NCI-H345 (cell line): ENCODE measurements at places on chromosomes 11 and 22.

- peak; percentile 11 for DNase-seq
These were observed 503.2 kb upstream of the B3GAT1 start for GRCh38 chr11:134915212-134915611.

- no peak for DNase-seq
These were observed 2.5 kb upstream of the MUC5AC start for GRCh38 chr11:1155274-1155693.

DNA sequence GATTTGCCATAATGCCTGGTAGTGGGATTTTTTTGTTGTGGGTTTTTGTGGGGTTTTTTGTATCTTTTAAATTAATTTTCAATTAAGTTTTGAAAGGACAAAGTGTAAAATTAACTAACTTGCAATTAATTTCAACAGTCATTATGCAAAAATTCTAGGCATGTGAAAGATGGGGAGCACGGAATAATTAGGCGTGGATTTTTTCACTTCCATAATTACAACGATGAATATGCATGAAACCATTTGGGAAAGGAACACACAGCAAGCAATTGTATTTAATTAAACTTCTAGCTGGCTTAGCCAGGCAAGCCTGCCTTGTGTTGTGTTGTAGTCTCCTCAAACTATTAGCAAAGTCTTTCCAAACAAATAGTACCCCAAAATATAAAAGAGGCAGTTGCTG is 87.8 kb downstream of the COMMD9 start:
- DNase-seq = no peak

- DNase-seq = no peak
These were observed 228.9 kb downstream of the CTTN start for GRCh38 chr11:70627219-70627618.

DNA sequence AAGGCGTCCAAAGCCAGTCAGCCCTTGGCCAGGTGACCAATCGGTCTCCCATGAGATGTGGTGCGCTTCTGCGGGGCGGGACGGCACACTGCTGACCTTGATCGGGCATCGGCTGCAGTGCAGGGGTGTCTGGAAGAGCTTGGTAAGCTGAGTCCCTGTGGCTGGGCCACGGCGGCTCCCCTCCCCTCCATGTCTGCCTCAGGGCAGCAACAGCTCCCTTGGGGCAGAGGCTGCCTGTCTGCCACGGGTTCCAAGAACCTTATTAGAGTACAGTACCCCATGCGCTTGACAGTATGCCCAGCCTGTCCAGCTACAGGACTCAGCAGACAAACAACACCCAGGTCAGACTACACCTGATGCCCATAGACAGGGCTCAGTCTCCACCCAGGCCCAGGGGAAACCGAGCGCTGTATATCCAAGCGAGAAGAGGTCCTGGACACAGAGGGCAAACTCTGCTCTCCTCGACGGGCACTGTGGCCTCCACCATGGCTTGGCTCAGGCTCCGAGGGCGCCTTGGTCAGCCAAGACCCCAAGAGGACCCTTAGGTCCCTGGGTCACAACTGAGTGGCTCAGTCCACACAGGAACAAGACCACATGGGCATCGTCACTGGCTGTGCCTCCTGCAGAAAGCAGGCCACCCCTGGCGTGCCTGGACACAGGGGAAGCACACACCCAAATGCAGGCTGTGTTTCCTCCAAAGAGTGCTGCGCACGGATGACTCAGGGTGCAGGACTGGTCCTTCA is 18.9 kb downstream of the TSPAN32 start:
- no peak for DNase-seq

- no peak for DNase-seq
These were observed 131.1 kb downstream of the CRYBB2 start for GRCh38 chr22:25350551-25350971.

GRCh38 chr11:111413849-111414248 is 34.8 kb upstream of the POU2AF1 start:
- DNase-seq = no peak

DNA sequence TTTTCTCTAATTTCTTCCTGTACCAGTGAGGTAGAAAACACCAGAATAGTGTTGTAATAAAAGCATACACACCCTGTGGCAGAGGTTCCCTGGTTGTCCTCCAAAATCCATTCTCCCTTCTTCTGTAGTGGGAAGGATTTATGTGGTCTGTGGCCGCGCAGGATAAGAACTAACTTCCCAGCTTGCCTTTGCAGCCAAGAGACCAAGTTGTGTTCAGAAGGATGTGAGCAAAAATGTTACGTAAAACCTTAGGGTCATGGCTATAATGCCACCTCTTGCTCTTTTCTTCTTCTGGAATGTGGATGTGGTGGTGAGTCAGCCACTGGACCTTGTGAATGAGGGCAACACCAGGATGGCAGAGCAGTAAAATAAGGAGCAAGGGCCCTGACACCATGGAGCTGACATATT is 28.4 kb downstream of the CCDC90B start:
- DNase-seq = no peak

DNA sequence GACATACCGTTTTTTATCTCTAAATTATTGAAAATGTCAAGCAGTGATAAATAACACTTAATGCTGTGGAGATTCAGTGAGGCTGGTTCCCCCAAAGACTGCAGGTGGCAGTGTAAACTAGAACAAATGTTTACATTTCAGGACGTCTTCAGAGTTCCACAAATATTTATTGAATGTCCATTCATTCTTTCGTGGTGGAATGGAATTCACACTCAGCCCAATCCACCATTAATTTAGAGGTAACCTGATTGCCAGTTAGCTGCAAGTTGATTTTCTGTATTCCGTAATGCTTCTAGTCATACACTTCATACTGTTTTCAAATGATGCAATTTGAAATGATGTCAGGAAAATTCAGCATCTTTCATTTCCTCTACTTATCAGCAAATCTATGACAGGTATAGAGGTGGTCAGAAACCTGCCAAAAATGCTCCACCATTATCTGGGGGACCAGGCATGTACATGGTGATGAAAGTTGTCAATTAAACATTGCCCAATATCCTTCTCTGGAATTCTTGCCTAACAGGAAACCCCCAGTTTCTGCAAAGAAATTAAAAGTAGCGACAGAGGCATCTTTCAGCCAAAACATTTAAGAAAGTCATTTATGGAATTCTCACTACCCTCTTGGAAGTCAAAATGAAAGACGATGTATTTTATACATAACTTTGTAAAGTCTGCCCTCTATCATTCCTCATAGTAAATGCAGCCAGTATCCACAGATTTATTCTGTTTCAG is 94.3 kb upstream of the BMAL1 start:
- peak; percentile 31 for DNase-seq

- DNase-seq = peak; percentile 8
These were observed 83.3 kb downstream of the TRMU start for GRCh38 chr22:46418827-46419226.

DNA sequence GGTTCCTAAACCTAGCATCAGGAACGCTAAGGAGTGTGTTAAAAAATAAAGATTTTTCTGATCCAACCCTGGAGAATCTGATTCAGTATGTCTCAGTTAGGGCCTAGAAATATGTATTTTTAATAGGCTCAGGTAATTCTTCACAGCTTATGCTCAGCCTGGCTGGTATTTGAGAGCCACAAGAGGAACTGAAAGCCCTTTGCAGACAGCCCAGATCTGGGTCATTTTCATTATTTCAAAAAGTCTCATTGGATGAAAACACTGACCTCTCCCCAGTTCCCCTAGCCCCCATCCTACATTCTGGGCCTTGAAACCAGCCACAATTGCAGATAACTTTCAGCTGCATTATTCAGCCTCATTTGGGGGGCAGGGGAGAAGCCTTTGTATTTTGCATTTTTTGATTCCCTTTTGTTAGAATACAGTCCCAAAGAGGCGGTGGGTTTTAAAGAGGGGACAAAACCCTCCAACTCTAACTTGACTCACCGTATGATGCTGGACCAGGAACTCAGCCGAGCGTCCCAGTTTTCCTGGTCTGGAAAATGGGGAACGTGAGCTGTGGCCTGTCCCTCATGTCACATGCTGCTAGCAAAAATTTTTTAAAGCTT is 66.0 kb upstream of the LARGE1 start:
- DNase-seq = no peak

- no peak for DNase-seq
These were observed 10.2 kb downstream of the ROBO3 start for GRCh38 chr11:124875401-124875800.

- no peak for DNase-seq
These were observed 18.3 kb upstream of the OR5M8 start for GRCh38 chr11:56509439-56509838.

DNA sequence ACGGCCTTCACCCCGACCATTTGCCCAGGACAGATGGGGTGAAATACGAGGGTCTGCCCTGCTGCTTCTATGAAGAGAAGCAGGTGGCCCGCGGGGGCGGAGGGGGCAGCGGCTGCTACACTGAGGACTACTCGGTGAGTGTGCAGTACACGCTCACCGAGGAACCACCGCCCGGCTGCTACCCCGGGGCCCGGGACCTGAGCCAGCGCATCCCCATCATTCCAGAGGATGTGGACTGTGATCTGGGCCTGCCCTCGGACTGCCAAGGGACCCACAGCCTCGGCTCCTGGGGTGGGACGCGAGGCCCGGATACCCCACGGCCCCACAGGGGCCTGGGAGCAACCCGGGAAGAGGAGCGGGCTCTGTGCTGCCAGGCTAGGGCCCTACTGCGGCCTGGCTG is 11.2 kb downstream of the C22orf31 start:
- no peak for DNase-seq

DNA sequence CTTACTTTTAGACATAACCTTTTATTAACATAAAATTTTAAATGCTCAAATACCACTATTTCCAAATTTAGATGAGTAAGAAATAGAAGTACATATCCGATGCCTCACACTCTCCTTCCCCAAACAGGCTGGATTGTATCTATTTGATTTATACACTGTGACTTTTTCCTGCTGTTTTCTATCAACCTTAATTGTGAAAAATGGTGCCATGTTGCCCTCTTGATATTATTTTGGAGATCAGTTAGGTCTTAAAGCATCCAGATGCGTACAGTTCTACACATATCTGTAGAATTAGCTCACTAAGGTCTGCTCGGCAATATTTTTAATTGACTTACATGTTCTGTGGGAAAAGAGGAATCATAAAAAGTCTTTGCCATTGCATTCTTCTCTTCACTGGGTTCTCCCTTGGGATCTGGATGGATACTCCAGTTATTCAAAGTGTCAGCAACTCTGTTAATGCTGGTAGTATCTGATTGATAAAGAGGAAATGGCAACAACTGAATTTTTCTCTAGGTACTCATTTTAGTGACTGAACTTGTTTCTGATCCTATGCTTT is 27.2 kb downstream of the EIF3M start:
- no peak for DNase-seq

DNA sequence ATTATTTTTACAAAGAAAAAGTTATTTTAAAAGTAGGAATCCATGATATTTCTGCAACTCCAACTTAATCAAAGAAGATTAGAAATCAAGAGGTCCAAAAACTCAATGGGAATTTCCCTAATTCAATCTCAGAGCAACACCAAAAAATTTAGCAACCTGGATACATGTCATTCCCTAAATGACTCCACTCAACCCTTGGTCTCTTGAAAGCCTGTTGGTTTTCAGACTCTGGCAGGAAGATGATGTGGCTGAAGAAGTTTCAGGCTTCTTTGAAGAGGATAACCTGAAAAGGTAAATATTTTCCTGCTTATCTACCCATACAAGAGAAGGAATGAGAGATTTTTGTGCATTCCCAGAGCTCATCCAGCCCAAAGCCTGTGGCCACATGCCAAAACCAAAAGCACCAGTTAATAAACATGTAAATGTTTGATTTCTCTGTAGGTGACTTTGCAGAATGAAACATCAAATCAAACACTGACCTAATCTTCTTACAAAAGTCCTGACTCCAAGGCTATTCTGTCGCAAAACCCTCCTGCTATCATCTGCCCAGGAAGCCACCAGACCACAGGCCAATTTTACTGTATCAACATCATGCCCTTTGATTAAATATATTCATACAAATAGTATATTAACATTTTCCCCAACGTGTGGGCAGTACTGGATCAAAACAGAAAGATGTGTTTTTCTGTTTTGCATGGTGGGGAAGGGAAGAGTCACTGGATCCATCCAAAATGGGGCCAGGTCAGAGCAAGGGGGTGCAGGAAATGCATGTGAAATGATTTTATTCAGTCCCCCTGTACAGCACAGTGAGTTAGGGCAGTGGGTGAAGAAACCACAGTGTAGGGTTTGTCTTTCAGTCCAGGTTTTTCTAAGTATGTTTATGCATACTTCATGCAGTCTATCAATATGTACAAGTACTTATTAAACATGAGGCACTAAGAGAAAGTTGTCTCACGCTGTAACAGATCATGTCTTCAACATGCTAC is 38.8 kb downstream of the SMCO4 start:
- DNase-seq = peak; percentile 33

DNA sequence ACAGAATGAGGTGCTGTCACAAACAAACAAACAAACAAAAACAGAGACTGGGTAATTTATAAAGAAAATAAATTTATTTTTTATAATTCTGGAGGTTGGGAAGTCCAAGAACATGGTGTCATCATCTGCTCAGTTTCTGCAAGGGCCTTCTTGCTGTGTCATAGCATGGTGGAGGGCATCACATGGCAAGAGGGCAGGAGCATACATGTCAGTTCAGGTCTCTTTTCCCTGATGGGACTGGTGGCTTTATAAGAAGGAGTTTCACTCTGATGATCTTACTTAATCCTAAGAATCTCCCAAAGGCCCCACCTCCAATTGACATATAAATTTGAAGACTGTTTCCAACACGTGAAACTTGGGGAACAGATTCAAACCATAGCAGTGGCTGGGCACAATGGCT is 135.7 kb downstream of the NECTIN1 start:
- no peak for DNase-seq

GRCh38 chr22:36085476-36086169 is 57.0 kb upstream of the RBFOX2 start:
- no peak for DNase-seq

- DNase-seq = no peak
These were observed 443.1 kb downstream of the TBC1D22A start for GRCh38 chr22:47205554-47205953.

DNA sequence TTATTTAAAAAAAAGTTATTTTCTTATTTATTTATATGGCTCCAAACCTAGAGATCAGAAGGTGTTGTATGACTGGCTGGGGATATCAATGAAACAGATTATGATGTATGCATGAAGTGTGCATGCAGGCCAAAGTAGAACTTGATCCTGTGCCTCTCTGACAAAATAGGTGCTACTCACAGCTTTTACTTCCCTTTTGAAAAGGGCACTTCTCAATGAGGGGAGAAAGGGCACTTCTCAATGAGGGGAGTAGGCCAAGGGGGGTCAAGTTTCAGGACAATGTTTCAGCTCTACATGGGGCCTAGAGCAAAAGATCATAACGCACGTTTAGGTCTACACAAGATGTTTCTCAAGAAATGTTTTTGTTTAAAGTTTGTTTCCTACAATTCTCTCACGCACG is 397.5 kb downstream of the ETS1 start:
- no peak for DNase-seq

GRCh38 chr22:30015846-30016245 is 64.4 kb upstream of the HORMAD2 start:
- no peak for DNase-seq

- no peak for DNase-seq
These were observed 108.0 kb downstream of the MAML2 start for GRCh38 chr11:96234866-96235441.

DNA sequence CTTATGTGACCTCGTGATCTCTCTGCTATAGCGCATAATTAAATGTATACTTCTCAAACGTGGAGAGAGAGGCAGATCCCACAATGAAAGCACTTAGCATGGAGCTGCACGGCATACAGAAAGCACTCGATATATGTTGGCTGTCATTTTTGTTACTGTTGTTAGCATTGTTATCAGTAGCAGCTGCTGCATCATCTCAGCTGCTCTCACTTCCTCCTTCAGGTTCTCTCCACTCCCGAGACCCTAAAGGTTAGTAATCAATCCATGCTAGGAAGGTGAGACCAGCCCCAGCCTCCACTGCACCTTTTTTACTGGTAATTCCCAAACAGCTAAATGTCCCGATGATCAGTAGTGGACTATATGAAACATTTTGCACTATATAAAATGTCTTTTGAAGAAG is 13.4 kb upstream of the API5 start:
- no peak for DNase-seq
